ENCODE measurements at places on chromosomes 16 and 17.

- DNase-seq = peak; percentile 47
These were observed 26.0 kb downstream of the TK2 start for GRCh38 chr16:66523861-66524354.

DNA sequence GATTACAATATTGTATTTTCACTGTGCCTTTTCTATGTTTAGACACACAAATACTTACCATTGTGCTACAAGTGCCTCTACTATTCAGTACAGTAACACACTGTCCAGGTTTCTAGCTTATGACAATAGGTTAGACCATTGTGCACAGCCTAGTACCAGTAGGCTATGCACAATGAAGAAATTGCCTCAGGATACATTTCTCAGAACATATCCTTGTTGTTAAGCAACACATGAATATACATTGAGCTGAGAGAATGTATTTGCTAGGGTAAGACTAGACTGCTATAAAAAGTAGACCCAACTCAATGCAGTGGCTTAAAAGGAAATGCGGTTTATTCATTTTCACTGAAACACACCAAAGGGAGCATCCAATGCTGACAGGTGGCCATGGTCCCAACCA is 285.1 kb downstream of the HS3ST3A1 start:
- no peak for DNase-seq

GRCh38 chr17:1882836-1883235 is 53.0 kb downstream of the RPA1 start:
- DNase-seq = no peak

DNA sequence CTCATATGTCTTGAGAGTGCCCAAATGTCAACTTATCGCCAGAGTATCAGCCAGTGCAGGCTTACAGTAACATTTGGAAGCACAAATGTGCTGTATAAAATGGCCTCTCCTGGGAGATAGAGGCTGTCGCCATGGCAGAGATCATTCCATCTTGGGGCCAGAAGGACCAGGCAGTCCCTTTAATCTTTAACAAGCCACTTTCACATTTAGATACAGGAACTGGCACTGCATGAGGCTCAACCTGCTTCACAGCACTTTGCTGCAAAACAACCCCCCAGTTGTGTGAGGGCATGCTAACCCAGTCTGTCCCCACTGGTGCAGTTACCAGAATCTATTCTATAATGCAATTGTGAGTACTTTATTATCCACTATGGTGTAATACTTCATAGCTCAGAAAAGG is 4.7 kb upstream of the RFFL start:
- DNase-seq = no peak

DNA sequence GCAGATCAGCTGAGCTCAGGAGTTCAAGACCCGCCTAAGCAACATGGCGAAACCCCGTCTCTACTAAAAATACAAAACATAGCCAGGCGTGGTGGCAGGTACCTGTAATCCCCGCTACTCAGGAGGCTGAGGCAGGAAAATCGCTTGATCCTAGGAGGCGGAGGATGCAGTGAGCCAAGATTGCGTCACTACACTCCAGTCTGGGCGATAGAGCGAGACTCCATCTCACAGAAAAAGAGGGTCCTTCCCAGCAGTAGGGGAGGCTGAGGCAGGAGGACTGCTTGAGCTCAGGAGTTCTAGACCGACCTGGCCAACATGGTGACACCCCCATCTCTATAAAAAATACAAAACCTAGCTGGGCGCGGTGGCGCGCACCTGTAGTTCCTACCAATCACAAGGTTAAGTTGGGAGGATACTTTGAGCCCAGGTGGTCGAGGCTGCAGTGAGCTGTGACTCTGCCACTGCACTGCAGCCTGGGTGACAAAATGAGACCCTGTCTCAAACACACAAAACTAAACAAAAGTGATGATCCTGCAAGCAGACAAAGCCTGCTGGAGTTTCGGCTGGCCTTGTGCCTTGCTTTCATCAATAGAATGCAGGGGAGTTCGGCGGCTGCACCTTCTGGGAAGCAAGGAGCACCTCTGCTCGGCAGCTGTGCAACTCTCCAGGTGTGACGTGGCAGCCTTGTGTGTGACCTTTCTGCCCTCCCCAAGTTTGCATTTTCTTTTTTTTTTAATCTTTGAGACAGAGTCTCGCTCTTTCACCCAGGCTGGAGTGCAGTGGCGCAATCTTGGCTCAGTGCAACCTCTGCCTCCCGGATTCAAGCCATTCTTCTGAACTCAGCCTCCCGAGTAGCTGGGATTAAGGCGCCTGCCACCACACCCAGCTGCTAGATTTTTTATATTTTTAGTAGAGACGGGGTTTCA is 12.4 kb upstream of the YWHAE start:
- no peak for DNase-seq

GRCh38 chr17:1643293-1643998 is 2.1 kb downstream of the SCARF1 start:
- peak; percentile 50 for DNase-seq

- peak; percentile 30 for DNase-seq
These were observed 25.9 kb downstream of the CYB561 start for GRCh38 chr17:63419949-63420867.

GRCh38 chr17:48529683-48530009 is 1.2 kb downstream of the HOXB1 start:
- DNase-seq = no peak

DNA sequence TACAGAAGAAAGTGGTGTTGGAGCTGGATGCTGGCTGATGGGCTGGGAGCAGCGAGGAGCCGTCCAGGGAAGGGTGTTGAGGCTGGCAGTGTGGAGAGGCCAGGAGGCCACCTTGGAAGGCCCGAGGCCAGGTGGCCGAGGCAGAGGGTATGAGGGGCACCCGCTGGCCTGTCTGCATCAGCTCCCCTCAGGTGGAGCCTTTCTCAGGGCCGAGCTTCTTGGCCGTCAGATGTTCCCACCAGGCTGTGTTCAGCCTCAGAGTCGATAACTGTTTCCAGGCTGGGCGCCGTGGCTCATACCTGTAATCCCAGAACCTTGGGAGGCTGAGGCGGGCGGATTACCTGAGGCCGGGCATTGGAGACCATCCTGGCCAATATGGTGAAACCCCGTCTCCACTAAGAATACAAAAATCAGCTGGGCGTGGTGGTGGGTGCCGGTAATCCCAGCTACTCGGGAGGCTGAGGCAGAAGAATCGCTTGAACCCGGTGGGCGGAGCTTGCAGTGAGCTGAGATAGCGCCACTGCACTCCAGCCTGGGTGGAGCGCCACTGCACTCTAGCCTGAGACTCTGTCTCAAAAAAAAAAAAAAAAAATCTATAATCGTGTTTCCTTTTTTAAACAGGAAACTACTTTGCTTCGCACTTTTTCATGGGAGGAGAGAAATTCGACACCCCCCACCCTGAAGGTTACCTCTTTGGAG is 25.3 kb downstream of the MGRN1 start:
- no peak for DNase-seq

DNA sequence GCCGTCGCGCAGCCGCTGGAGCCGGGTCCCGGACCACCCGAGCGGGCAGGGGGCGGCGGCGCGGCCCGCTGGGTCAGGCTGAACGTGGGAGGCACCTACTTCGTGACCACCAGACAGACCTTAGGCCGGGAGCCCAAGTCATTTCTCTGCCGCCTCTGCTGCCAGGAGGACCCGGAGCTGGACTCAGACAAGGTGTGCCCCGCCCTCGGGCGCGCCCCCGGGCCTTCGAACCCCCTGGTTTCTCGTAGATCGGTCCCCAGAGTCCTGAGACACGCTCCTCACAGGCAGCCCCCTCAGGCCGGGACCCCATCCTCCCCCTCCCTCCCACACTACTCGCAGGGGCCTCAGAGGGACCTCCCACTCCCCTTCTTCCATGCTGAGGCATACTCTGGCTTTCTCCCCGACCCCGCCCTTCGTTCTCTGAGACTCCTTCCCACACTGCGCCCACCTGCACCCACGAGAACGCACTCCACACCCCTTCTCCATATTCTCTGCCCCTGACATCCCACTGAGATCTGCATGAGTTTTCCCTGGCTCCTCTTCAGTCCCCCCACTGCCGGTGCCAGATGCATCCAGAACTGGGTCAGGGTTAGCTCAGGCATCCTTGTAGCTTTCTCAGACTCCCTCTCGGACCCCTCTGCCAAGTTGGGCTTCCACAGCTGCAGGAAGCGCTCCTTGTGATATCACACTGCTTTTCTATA is 523 bp downstream of the KCTD2 start:
- DNase-seq = no peak

GRCh38 chr17:2157081-2157480 is 102.2 kb downstream of the HIC1 start:
- no peak for DNase-seq

GRCh38 chr17:36072431-36073121 is 8.5 kb downstream of the CCL18 start:
- DNase-seq = peak; percentile 15

DNA sequence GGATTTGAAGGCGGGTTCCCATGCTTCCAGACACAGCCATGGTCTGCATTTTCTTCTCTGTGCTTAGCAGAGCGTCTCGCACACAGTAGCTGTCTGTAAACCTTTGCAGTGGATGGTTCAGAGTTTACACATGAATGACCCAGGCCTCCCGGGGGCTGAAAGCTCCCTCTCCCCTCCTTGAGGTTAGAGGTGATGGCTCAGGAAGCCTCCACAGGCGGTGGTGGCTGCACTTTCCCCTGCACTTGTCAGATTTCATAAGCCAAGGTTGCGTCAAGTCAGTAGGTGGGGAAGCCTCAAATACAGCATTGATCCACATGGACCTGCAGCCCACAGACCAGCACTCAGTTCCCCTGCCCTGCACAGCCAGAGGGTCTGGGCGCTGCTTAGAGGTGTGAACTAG is 211.9 kb downstream of the KATNIP start:
- DNase-seq = no peak

- no peak for DNase-seq
These were observed 246.6 kb upstream of the RPL38 start for GRCh38 chr17:73956595-73957465.

GRCh38 chr17:17087424-17088015 is 45.3 kb downstream of the MPRIP start:
- DNase-seq = no peak

- DNase-seq = no peak
These were observed 12.1 kb downstream of the SGSH start for GRCh38 chr17:80208050-80208449.

DNA sequence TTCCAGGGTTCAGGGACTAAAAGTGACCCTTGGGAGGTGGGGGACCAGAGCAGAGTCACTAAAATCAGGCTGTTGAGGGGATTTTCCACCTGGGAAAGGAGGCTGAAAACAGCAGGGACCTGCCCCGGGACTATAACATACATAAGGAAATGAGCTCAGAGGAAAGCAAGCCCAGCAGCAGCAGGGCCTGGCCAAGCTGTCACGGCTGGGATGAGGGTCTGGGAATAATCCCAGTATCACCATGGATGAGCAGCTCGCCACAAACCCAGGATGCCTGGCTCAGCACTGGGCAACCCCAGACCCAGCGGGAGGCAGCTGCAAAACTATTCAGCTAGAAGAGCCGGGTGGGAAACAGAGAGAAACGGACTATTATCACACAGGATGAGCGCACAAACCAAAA is 72.4 kb downstream of the RPH3AL start:
- no peak for DNase-seq

- no peak for DNase-seq
These were observed 18.5 kb upstream of the CCL23 start for GRCh38 chr17:36036235-36036634.

- DNase-seq = no peak
These were observed 2.8 kb downstream of the RAB40C start for GRCh38 chr16:592518-593306.

DNA sequence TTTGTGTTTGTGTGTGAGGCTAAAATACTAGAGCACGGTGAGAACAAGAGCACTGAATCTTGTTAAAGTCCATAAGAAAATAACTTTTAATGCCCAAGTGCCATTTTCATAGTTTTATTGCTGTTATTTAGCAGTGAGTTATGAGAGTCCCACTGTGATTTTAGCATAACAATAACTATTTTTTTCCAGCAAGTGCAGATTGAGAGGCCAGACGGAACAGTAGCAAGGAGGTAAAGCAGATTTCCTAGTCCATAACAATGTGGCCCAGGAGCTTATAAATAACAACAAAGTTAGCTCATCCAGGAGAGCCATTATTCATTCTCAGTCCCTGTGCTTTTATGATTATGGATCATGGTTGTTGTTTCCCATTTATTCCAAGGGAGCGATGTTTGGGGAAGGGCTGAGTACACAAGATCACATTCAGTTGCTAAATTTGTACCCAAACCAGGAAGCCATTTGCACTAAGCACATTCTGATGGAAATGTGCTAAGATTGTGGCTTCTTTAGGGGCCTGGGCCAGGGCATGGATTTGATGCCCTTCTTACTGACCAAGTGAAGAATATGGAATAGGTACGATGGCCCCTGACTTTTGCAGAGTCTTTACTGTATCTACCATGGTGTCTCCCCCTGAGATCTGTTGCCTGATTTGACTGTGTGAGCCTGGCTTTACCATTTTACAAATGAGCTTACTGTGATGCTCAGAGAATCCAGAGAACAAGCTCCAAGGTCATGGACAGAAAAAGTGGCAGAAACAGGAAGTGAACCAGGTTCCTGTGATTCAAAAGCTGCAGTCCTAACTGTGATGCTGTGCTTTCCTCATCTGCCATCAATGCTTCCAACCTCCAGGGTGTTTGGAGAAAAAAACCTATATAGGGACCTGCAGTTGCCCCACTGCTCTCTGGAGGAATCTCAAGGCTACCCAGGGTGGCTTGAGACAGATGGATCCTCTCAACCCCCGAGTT is 204.7 kb upstream of the HSBP1 start:
- no peak for DNase-seq

DNA sequence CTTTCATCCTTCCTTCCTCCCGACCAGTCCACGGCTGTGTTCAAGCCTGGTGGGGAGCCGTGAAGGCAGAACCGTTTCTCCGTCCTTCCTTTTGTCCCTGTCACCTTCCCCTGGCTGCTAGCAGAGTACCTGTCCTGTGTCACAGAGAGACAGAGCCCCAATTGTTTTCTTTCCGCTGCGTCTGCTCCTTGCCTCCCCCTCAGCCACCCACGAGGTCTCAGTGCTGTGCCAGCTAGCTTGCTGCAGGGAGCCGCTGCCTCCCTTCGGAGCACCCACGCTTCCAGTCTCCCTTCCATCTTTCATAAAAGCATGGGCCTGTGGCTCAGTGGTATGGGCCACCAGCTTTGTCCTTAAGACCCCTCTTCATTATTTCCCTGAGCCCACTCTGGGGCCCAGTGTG is 62.2 kb downstream of the MPRIP start:
- no peak for DNase-seq

DNA sequence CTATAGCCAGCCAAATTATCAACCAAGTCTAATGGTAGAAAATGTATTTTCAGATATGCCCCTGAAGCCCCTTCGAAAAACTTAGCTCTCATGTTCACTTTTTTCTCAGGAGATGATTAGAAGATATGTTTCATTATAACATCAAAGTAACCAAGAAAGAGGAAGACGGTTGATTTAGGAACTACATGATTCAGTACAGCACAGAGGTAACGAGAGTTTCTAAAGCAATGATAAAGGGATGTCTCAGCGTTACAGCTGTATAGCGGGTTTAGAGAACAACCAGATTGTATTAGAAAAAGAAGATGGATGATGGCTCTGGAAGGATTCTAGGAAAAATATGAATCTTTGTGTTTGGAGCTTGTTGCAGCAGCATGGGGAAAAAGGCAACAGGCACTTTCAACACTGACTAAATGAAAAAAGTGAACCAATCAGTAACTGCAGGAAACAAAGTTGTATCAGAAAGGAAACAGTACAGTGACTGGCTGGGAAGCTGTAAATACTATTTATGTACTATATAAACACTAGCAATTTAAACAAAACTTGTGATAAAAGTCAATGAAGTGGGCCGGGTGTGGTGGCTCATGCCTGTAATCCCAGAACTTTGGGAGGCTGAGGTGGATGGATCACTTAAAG is 21.5 kb downstream of the MBTD1 start:
- no peak for DNase-seq

- no peak for DNase-seq
These were observed 854.8 kb downstream of the KCNJ2 start for GRCh38 chr17:71024172-71024571.

Measured in activated effector memory CD4-positive, alpha-beta T cell treated with Interleukin-2 at 50 U/mL for 16 hours (primary cell).